Stimulated activated CD8-positive, alpha-beta memory T cell treated with anti-CD3 and anti-CD28 coated beads, Interleukin-7, amount 100 ng/mL, for 1 hour (primary cell): ENCODE measurements at places on chromosomes 5 and 9.

- DNase-seq = no peak
Measured at GRCh38 chr5:148817606-148818005, 8.8 kb upstream of the ADRB2 start.

DNA sequence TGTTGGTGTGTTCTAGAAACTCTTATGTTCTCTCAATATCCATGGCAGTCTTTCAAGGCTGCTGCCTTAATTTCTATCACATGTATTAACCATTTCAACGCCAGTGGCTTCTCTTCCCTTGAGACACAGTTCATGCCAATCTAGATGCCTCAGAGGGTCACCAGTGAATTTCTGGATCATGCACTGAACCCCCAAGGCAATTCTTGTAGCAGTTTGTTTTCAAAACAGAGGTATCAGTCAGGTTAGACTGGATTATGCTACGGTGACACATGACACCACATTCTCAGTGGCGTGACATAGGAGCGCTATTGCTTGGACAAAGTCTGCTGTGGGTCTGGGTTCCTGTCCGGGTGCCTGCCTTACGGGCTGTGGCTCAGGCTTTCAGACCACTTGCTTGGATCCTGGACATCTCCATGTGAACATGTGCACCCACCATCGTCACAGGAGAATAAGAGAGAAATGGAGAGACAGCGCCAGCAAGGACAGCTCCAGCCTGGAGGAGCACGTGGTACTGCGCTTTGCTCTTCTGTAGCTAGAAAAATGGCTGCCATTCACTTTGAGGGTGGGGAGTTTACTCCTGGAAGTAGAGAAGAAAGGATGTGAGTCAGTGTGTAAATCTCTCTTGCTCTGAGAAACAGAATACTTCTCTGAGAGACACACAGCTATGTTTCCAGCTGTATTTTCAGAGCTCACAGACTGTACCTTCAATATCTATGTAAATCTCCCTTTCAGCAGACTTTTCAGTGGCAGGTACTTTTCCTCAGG lies 329.3 kb upstream of the ADCY2 start:
- DNase-seq = no peak

DNA sequence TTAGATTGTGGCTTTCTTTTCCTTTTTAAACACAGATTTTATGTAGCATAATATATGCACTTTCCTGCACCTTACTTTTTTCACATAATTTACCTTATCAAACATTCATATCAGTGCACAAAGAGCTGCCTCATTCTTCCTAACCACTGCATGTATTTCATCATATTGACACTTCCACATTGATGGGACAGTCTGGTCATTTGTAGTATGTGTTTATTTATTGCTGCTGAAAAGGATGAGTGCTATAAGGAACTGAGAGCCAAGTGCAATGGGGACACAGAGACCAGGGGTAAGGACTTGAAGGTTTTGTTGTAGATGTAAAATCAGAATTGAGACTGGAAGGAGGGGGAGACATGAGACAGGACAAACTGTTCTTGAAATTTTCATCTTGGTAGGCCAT lies 193.8 kb downstream of the SMARCA2 start:
- DNase-seq = no peak

DNA sequence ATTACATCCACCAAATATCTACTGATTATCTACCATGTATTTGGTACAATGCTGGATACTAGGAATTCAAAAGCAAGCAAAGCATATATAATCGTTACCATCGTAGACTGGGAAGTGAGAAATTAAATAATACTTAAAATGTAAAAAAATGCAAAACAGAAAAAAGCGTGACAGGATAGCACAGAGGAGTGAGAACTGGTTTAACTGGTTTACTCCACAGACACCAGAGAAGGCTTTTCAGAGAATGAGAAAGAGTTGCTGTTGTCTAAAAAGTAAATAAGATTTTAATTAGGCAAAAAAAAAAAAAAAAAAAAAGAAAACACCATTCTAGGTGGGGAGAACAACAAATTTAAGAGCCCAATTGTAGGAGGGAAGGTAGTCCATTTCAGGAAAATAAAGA lies 657.9 kb upstream of the ST8SIA4 start:
- DNase-seq = no peak

DNA sequence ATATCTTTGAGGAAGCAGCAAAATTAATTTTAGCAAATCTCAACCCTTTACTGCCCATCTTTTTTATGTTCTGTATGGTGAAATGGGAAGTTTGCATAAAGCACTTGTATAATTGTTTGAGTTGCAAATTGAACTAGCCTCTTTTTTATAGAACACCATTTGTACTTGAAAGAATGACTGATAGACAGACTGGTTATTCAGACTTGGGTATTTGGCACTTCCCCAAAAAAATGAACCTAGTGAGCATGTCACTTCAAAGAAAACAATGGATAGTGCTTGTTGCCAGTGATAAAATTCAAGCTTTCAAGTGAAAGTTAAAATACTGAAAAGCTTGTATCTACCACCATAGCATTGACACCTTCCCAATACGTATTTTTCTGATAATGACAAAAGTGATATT lies 115.8 kb downstream of the ERCC6L2 start:
- DNase-seq = no peak

GRCh38 chr5:95035891-95036685 lies 248.8 kb downstream of the MCTP1 start:
- no peak for DNase-seq

GRCh38 chr5:133336969-133337410 lies 275.4 kb downstream of the FSTL4 start:
- no peak for DNase-seq

DNA sequence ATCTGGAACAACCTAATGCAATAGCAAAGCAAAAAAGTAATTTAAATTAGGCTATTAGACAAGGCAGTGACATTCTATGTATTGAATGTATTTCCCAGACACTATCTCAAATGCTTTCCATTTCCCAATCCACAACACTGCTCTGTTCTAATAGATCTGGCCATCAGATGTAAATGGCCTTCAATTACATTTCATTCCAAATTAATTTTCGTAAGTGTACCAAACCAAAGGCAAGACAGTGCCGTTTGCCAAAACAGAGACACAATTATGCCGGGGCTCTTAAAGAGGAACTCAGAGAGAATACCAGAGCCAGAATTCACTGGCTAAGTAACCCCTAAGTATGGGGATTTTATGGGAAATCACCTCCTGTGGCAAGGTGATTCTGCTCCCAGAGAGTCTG lies 63.1 kb downstream of the GNAQ start:
- no peak for DNase-seq

DNA sequence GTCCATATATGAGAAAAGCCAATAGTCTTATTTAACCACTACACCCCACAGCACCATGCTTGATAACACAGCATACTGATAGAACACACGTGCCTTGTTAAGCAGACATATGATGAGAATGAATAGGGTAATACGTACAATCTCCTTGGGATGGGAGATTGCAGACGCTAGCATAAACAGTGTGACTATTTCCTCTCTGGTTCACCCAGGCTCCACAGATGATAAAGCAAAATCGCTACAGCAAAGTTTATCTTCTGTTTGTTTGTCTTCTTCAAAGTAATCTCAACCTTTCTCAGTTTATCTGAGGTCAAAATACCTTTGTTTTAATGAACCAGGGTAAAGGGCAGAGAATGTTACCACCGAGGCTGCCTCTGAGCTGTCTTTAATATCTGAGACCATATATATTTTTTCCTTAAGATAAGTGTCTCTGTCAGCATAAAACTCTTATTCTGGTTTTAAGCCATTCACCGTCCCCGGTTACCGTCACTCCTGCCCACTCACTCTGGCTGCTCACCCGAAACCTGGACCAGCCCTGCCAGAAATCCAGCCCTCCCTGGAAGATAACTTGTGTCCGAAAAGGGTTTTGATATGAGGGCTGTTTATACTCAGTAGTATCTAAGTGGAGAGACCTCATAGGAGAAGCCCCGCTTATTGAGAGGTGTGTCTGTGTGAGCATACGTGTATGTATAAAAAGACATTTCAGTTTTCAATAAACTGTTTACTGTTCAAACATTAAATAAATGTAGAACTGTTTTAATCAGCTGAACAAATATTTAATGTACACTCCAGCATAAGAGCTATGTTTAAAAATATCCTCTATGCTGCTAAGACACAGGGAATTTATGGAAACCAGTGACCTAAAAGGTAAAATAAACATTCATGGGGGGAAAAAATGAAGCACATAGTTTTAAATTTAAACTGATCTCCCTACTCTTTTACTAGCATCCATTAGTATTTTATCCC lies 465.4 kb downstream of the RASEF start:
- no peak for DNase-seq

- no peak for DNase-seq
Measured at GRCh38 chr5:154519359-154519758, 41.3 kb upstream of the HAND1 start.

DNA sequence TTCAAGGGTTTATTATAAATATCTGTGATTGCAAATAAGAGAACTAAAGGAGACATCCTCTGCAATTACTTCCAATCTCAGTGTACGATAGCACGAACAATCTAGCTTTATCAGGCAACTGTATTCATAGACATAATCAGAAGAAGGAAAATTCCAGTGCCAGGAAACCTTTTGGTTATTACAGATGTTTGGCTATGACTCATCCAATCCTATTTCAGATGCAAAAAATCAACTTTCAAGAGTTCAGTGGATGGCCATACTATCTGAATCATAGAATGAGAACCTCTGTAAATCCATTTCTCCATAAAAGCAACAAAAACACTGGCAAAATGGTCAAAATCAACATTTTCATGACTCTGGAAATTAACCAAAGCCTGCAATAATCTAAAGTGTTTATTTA lies 37.9 kb downstream of the GAS1 start:
- DNase-seq = no peak

DNA sequence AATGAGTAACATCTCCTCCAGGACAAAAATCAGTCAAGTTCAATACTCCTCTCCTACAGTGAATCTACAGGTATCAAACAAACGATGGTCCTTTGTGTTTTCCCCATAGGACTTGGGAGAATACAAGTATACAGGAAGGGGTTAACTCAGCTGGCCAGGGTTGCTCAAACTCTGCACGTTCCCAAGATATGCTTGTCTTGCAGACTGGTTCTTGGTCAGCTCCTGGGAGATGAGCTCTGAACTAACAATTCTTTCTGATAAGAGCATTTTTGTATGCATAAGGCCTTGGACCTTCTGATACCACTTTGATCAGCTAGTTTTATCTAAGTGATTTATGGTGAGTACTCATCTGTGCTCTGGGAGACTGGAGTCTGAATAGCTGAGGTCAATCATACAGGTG lies 42.1 kb downstream of the LOX start:
- DNase-seq = no peak

GRCh38 chr5:76425146-76425545 lies 22.1 kb downstream of the IQGAP2 start:
- no peak for DNase-seq
